ENCODE measurements at places on chromosomes 2 and 18.

- no peak for DNase-seq
Observed at GRCh38 chr2:222669353-222669752, 2.1 kb upstream of the MOGAT1 start.

DNA sequence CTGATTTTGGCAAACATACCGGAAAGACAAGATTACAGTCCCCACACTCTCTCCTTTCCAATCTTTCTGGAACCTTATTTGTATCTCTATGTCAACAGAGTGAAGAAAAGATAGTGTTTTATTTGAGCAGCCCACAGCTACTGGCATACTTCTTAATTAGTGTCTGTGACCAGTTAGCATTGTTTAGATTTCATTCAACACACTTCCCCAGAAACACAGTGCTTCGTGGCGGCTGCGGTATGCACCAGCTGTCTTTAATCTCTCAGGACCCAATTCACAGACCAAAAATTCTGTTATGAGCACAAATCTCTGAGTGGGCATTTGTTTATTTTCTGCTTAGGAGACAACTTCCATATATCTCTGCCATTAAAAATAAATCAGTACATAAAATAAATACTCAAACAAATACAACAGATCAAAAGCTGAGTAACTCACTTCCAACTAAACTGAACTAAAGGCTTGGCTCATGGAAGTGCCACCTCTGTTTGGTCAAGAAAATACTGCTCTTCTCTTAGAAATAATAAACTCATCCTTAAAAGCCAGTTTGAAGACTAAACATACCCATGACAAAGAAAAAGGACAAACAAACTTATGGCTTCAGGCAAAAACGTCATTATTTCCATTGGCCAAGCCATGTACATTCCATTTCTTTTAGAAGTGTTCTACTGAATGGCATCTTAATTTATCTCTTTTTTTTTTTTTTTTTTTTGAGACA is 392.4 kb downstream of the TXNL1 start:
- DNase-seq = no peak

DNA sequence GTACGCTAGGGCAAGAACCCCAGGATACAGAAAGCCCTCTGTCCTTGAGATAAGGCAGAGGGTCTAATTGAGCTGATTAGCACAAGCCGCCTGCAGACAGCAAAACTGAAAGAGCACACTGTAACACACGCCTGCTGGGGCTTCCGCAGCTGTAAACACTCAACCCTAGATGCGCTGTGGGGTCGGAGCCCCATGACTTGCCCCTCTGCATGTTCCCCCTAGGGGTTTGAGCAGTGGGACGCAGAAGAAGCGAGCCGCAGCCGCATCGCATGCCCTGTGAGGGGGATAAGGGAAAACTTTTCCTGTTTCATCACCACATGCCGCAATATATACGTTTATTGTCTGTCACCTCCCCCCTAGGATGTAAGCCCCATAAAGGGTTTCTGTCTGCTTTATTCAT is 384.6 kb downstream of the PLCL1 start:
- DNase-seq = no peak

DNA sequence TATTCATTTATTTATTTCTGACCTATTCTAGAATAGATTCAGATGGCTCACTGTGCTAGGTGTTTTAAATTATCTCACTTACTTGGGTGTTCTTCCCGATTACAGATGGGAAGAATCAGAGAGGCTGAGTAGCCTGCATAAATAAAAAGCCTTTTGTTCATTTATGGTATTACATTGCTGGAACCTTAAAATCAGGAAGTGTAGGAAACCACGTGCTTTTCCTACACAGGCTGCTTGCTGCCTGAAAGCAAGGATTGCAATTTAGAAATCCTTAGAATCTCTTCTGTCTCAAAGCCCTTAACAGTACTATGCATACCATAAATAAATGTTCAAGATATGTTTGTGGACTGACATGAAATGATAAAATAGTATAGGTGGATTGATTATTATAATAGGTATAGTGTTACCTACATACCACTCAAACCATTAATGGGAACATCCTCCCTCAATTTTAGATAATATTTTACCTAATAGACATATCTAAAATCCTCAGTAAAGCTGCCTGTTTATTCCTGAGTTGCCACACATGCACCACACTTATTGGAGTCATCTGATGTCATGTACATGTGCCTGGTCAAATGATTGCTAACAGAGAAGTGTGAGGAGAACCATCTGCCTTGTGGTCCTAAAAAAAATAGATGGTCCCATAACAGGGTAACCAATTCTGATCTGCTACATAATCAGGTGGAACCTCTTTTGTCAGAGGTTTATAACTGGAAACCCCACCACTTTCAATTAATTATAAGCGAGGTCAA is 73.5 kb upstream of the C2orf15 start:
- no peak for DNase-seq

- no peak for DNase-seq
Observed at GRCh38 chr2:239910404-239910803, 114.7 kb downstream of the NDUFA10 start.

All from Calu3 (cell line).